ENCODE measurements at places on chromosomes 16 and 17.

- no peak for DNase-seq
These were observed 15.5 kb downstream of the AXIN2 start for GRCh38 chr17:65545705-65546523.

DNA sequence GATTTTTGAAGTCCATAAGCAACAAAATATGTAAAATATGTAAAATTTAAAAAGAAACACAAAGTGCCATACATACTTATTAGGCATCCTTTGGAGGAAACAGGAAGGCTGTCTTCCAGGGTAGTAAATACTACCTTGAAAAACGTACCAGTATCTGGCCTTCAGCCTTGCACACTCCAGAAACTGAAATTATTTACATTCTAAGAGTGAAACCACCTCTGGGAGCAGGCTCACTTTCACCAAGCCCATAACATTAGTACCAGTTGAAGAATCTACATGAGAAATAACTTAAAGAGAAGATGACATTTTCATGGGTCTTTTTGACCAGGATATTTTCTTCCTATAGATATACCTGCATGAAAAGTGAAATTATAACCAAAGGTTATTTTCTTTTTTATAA, 6.4 kb downstream of the KRTAP9-1 start:
- DNase-seq: no peak

DNA sequence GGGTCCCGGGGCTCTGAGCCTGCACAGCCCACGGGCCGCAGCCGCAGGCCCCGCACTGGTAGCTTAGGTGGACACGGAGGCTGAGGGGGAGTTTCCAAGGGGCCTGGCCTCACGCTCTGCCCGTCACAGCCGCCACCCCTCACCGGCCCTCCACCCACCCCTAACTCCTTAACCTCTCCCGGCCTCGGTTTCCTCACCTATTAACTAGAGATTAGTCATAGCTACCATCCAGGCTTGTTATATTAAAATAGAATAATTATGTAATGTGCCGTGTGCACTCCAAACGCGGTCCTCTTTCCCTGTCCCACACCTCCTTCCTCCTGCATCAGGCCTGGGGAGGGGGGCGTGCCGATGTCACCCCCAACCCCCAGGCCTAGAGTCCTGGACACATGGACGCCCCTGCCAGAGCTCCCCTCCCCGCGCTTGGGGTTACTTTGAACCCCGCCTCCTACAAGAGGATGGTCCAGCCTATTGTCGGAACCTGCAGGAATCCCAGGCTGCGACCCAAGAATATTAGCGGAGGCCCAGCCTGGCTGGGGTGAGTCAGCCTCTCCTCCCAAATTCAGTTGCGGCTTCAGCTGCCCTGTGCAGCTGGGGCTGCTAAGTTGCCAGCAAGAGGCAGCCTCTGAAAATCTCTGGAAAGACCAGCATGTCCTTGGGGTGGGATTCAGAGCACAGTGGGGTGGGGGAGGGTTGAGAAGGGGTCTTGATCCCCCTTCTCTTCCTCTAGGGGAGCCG, 17.3 kb downstream of the SOCS3 start:
- DNase-seq: peak; percentile 95

GRCh38 chr17:71446645-71447437, 674.0 kb upstream of the SOX9 start:
- DNase-seq: no peak

DNA sequence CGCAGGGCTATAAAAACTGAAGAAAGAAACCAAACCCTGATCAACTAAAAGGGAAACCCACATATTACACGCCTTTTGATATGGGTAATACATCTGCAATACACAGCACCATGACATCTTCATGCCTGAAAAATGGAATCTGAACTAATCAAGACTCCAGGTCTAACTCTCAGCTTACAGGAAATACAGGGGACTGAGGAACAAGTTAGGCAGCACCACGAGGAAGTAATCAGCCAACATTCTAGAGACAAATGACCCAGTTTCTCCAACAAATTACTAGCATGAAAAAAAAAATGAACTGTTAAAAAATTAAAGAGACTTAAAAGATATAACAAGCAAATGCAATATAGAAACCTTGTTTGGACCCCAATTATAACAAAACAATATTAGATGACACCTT, 9.1 kb downstream of the SLC39A11 start:
- DNase-seq: no peak

DNA sequence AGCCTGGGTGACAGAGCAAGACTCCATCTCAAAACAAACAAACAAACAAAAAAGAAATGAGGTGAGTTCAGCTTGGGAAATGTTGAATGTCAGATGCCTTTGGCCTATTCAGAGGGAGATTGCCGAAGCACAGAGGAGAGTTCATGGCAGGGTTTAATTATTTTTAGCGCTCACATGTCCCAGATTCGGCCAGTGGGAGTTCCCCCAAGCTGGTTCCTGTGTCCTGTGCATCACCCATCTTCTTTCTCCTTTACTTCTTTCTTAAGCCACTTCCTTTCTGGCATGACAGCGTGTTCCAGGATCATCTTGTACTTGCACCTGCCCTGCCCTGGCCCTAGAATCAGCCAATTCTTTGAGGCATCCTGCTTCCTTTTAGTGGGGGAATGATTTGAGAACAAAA, 9.2 kb downstream of the MPV17L start:
- no peak for DNase-seq

- no peak for DNase-seq
These were observed 32.2 kb downstream of the FAM222B start for GRCh38 chr17:28810437-28810836.

- no peak for DNase-seq
These were observed 34.7 kb upstream of the CLEC18A start for GRCh38 chr16:69916462-69916861.
